ENCODE measurements at places on chromosomes 3 and 15. TPM values are rescaled to one million over a fixed set of nuclear protein-coding genes. Genes with fewer than 3 reads are reported as not detected.

CCDC80 gene
- polyA plus RNA-seq, result 6.0 TPM

VIPR1 gene
- polyA plus RNA-seq, result 6.3 TPM

NMD3 gene
- 27.3 TPM for polyA plus RNA-seq

CLDN16 gene
- not detected for polyA plus RNA-seq

ACKR4 gene
- not detected for polyA plus RNA-seq

GLCE gene
- 6.5 TPM for polyA plus RNA-seq

PPARG gene
- not detected for polyA plus RNA-seq

EPHB3 gene
- 0.54 TPM for polyA plus RNA-seq

- DNase-seq, result no peak
These were observed at the start of gene FSD2 for GRCh38 chr15:82805994-82806406. Gene FSD2, minus strand, starts transcription at chr15:82806069. Its CDS starts 18,679 bp downstream, at chr15:82787390.

- no peak for DNase-seq
These were observed 1.8 kb downstream of the UNC13C start for GRCh38 chr15:53980021-53980420.

- DNase-seq, result no peak
These were observed 127.6 kb downstream of the SMAD6 start for GRCh38 chr15:66829551-66830121.

DNA sequence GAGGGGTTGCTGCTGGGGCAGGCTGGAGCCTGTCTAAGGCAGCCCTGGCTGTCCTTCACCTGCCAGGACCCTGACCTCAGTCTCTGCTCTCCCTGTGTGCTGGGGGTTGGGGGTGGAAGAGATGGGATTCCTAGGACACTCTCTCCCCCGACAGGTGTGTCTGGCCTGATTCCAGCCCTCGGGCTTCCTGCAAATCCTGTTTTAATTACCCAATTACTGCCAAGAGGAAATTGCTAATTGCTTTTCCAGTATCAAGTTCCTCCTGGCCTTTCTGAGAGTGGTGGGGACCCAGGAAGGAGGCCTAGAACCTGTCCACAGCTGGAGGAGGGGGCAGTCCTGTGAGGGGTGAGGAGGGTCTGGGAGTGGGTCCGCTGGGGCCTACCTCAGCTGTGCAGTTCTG lies 15.8 kb downstream of the PLXNA1 start:
- no peak for DNase-seq

GRCh38 chr3:106825962-106826605 lies 551.2 kb upstream of the CCDC54 start:
- DNase-seq, result peak; percentile 52

- DNase-seq, result no peak
These were observed 41.2 kb downstream of the RAB7A start for GRCh38 chr3:128767094-128767750.

DNA sequence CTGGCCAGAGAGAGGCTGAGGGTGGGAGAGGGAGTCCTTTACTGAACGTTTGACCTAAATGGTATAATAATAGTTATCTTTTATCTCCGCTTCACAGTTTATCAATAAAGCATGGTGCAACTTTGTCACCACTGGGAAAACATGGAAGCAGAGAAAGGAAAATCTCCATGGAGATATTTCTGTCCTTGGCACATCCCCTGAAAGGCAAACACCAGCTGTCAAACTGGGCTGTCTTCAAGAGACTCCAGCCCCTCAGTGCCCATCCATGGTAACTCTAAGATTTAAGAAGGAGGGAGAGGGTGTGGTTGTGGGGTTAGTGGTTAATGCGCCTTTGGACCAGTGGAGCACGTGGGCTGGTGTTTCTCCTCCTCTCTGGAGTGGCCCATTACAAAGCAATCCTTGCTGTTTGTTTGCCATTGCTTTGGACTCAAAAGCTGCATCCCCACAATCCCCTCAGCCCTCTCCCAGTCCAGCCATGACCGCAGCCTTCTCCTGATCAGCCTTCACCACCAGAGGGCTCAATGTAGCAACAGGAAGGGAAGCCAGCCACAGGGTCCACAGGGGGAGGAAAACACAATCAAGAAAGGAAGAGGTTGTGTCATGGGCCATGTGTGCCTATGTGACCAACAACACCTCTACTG lies 38.2 kb upstream of the FAM174B start:
- DNase-seq, result peak; percentile 91

DNA sequence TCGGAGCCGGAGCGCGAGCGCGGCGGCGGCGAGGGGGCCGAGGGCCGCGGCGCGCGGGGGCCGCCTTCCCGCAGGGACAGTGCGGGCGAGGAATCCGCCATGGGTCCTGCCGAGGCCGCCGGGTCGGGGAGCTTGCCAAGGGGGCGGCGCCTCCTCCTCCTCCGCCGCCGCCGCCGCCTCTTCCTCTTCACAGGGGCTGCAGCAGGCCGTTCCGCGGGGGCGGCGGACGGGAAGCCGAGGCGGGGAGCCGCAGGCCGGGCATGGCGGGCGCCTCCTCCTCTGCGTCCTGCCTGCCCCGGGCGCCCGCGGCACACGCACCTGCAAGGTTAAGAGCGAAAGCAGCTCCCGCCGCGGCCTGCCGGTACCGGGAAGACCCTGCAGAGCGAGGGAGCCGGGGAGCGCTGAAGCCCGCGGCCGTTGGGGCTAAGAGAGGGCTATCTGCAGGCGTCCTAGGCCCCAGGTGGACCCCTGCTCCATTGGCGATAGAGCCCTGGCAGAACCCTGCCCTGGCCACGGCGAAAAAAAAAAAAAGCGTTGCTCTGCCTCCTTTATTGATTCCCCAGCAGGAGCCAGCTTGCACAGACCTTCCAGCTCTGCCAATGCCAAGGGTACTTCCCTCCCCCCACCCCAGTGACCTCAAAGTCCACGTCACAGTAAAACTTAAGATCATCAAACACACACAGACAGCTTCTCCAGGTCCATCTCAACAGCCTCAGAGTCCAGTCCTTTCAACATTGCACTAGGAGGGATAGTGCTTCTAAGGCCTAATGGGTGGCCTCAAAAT lies at the start of gene LYSMD2:
Gene LYSMD2 (minus strand): TSS at position 134 of the 784 bp plus-strand sequence. CDS start 33 bp downstream, at position 101.
- DNase-seq, result peak; percentile 69

GRCh38 chr15:57379487-57379886 lies 3.2 kb downstream of the CGNL1 start:
- DNase-seq, result no peak

DNA sequence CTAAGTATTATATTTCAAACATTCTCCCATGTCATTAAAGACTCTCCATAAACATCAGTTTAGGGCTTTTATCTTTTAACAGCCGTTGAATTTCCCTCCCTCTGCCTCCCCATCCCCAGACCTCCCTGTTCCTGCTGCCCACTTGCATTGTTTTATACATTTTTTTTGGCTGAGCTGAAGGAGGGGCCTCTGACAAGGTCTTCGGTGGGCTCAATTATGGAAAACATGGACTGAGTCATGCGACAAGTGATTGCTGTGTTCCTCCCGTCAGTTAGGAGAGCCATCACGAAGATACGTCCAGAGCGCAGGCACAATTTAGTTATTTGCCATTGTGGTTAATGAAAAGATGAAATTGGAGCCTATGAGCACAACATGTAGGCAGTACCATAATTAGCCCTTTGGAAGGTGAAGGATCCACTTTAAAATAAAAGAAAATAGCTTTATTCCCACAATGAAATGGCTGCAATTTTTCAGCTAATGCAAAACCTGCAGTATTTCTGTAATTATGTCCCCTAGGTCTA lies 12.0 kb upstream of the NMNAT3 start:
- no peak for DNase-seq

DNA sequence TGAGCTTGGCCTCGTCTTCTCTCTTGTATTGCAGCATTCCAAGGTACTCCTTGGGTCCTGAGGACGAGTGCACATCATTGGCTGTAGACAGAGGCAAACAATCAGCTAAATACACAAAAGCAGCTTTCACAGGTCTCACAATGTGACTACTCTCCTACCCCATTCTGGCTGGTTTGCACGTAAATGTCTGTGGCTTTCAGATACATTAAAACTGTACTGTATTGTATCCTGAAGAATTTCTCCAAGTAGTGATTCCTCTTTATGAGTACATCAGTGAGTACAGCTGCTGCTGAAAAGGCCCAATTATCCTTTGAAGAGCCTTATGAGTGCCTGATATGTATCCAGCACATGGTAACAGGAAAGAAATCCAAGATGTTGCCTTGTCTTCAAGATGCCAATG lies 22.0 kb upstream of the GNB5 start:
- no peak for DNase-seq

- DNase-seq, result no peak
These were observed 3.5 kb downstream of the ZNF710 start for GRCh38 chr15:90004671-90005070.

- DNase-seq, result no peak
These were observed 99.8 kb downstream of the KCNH8 start for GRCh38 chr3:19248143-19248542.

DNA sequence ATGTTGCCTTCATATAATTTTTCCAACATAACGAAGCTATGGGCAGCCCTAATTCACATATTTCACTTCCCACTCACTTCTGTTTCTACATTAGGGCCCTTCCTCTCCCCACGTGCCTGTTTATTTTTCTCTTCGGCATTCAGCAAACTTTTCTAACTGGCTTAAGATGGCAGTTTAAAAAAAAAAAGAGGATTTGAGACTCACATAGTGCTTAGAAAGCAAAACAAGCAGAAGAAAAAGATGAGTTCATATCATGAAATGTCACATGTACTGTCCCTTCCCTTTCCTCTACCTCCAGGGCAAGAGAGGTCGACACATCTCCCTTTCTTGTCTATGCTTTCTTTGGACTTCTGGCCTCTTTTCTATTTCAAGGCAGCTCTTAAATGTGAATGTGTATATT lies 30.6 kb downstream of the SLC49A4 start:
- DNase-seq, result no peak

GRCh38 chr15:60324706-60325438 lies 72.9 kb downstream of the ANXA2 start:
- DNase-seq, result no peak

DNA sequence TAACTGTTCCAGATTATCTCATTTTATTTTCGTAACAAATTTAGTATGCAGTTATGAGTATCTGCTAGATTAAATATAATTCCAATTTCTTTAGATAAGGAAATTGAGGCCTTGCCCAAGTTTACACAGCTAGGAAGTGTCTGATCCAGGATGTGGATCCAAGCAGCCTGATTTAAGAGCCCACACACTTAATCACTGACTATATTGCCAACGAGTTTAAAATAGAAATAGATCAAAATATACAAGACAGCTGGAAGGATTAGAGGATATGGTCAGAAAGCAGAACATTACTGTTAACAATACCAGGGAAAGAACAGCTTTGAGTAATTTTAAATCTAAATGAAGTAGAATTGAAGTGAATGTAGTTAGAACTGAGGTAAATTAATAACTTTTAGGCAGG lies 215.2 kb downstream of the C3orf38 start:
- DNase-seq, result no peak

GRCh38 chr15:93983526-93983925 lies 247.8 kb upstream of the MCTP2 start:
- DNase-seq, result no peak

DNA sequence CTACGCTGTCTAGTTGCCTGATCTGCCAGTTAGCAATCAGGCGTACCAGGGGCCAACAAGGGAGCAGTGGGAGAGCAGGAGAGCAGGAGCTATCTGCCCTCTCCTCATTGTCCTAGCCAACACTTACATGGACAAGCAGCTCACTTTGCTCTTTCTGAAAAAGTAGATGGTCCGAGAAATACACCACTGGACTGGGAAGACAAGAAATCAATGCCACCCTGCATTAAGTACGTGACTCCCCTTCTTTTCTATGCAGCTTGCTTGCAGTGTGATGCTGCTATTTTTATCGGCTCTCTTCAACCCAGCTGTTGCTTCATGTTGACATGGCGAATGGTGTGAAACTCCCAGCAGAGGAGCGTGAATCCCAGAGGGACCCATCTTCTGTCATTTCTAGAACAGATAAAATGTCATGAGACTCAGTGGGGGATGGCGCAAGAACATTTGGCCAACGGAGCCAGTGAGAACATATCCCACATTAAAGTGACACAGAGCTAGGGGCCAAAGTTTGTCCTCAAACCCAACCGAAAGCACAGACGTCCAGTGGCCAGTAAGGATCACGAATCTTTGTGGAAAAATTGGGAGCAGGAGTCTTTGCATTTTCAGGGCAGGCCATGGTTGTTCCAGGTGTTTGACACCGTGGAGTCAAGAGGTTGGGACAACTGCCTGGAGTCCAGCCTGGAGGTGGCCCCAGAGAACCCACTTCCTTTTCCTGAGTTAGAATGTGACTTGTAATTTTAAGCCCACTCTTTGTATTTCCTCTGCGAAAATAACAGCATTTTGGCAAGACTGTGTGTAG lies 53.7 kb upstream of the MEF2A start:
- no peak for DNase-seq

- DNase-seq, result no peak
These were observed 410.5 kb downstream of the LSAMP start for GRCh38 chr3:116034794-116035193.

GRCh38 chr3:100076731-100077529 lies 37.4 kb downstream of the FILIP1L start:
- no peak for DNase-seq

DNA sequence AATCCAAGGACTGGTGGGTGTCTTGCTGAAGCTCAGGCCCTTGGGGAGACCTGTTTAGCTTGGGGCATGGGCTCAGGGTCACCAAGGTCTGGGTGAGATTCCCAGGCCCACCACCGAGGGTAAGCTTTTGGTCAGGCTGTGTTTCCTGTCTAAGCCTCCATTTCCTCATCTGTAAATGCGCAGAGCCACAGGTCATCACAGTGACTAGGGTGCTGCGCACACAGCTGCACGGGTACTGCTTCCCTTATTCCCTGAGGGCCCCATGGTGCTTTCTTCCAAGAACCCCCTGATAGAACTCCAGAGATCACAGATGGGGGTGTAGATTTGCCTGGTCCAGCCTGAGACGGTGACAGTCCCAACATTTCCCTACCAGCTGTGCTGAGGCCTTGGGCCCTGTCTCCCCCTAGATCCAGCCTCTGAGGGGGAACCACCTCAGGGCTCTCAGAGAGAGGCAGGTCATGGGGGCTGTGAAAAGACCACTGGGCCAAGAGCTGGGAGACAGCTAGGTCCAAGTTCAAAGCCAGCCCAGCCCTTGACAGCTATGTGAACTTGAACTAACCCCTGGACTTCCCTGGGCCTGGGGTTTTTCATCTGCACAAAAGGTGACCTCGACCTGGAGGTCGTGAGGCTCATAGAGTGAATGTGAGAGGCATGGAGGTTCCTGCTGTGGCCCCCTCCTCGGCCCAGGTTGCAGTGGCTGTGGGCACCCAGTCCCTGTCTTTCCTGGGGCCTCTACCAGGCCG lies 60.7 kb downstream of the SEMA3G start:
- no peak for DNase-seq

- no peak for DNase-seq
These were observed 71.9 kb downstream of the ARNT2 start for GRCh38 chr15:80476036-80476435.

DNA sequence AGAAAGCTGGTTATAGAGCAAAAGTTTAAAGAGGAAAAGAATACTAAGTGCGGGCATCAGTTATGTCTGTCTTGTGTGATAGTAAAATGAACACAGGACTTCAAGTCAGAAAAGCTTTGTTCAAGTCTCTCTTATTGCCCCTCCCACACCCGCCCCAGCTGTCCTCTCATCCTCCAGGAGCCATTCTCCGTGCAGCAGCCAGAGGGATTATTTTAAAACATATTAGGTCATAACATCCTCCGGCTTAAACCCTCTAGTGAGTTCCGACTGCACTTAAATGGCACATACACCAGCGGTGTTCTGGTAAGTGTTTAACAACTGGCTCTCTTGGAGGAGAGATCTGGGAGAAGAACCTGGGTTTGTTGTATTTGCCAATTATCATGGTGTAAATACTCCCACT lies 104.8 kb upstream of the TNFAIP8L3 start:
- no peak for DNase-seq

- DNase-seq, result no peak
These were observed 41.0 kb downstream of the AQP9 start for GRCh38 chr15:58179206-58179605.

- peak; percentile 32 for DNase-seq
These were observed 176.6 kb downstream of the XXYLT1 start for GRCh38 chr3:195094191-195094921.

Measured in GM23338 (cell line).